ENCODE measurements at places on chromosomes 7 and 10.

GRCh38 chr7:113891828-113892227, 27.0 kb downstream of the PPP1R3A start:
- DNase-seq = no peak

GRCh38 chr7:73970801-73971229, 57.2 kb upstream of the ELN start:
- no peak for DNase-seq

DNA sequence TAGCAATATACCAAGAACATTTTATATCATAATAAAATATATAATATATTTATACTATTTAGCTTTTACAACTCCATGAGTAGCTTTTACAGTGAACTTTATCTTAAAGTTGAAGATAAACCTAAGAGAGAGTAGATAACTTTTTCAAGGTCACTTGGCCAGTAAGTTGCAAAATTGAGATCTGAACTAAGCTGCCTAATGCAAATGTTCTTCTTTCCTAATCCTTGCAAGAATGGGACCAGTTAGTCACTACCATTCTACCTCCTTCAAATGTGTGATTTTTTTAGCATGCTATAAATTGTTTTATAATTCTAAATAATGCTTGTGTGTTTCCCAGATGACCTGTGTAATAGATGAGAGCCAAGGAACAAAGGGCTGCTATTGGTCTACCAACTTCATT, 47.8 kb downstream of the CH25H start:
- DNase-seq = no peak

GRCh38 chr7:77765481-77765880, 32.8 kb downstream of the TMEM60 start:
- DNase-seq = no peak

DNA sequence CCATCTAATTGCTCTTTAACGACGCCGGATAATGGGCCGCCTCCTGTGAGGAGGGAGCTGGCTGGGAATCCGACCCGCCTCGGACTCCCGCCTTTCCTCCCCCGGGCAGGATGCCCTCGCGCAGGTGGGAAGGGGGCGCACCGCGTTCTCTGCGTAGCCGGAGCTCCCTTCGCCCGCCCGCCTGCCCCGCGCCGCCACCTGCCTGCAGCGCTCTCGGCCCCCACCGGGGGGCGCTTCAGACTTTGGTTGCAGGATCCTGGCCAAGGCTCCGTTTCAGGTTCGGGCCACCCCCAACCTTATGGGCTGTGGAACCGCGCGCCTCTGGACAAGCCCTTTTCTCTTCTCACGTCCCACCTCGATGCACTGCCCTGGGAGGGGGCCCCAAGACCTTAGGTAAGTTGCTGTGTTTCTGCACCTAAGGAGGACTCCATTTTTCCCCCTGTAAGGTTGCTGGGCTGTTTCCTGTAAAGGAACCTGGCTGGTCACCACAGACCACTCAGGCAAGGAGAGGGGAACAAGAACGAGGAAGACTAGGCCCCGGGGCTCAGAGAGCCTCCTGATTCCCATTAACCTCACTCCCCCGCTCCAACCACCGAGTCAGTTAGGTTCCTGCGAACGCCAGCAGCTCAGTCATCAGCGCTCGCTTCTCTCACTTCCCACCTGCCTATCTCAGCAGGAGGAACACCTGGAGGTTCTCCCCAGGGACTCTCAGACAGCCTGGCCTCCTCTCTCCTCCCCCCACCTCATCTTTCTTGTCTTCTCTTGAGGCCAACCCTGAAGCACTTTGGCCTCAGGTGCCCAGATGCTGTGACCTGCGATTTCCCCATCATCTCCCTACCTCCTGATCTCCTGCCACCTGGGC, 11.3 kb upstream of the KAZALD1 start:
- DNase-seq = no peak

DNA sequence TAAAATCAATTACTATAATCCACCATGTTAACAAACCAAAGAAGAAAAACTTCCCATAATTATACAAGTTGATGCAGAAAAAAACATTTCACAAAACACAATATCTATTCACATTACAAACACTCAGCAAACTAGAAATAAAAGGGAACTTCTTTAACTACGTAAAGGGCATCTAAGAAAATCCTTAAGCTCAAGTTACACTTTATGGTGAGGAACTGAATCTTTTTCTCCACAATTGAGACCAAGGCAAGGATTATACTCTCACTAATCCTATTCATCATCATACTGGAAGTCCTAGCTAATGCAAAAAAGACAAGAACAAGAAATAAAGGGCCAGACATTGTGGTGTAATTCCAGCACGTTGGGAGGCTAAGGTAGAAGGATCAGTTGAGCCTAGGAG, 159.9 kb downstream of the ZNF365 start:
- no peak for DNase-seq

GRCh38 chr10:4205113-4205512, 420.1 kb upstream of the KLF6 start:
- DNase-seq = no peak

GRCh38 chr10:90319188-90319914, 538.5 kb downstream of the HTR7 start:
- DNase-seq = no peak
